Activated T-helper 9 cell treated with anti-CD3 and anti-CD28 coated beads, Interleukin-2, amount 50 U/mL, for 16 hours (primary cell): ENCODE measurements at places on chromosomes 16 and 17.
A peak's percentile ranks its signal among the peaks of the same experiment; 100 is the strongest.

DNA sequence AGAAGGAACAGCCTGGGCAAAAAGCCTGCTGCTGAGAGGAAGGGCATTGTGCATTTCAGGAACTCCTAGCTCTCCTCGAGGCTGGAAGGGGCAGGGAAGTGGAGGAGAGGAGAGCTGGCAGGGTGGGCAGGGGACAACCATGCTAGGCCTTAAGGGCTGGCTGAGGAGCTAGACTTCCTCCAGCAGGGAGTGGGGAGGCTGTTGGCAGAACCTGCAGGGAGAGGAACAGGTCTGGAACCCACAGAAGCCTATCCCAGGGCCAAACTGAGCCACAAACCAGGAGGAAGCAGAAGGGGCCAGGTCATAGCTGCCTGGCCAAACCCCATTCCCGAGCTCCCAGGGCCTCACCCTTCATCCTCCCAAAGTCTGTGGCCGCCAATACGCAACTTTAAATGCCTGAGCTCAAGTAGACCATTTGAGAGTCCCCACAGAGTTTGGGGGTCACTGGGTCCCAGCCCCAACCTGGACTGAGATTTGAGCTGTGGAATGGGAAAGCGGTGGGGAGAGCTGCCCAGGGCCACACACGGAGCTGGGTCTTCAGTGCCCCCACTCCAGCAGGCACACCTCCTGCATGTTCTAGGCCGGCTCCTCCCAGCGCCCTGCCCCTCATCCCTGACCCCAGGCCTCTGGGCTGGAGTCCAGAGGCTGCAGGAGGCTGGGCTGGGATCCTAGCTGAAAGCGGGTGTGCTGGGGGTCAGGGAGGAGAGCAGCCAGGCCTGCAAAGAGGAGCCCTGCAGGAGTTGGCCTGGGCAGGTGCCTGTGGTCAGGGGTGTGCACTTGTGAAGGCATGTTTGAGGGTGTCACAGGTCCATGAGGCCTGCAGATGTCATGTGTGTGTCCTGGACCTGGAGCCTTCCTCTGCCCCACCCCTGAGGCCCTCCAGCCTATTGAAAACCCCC, 4.5 kb downstream of the CDH5 start:
- DNase-seq: no peak

GRCh38 chr16:29963021-29963743, 1.3 kb downstream of the TMEM219 start:
- DNase-seq: no peak

DNA sequence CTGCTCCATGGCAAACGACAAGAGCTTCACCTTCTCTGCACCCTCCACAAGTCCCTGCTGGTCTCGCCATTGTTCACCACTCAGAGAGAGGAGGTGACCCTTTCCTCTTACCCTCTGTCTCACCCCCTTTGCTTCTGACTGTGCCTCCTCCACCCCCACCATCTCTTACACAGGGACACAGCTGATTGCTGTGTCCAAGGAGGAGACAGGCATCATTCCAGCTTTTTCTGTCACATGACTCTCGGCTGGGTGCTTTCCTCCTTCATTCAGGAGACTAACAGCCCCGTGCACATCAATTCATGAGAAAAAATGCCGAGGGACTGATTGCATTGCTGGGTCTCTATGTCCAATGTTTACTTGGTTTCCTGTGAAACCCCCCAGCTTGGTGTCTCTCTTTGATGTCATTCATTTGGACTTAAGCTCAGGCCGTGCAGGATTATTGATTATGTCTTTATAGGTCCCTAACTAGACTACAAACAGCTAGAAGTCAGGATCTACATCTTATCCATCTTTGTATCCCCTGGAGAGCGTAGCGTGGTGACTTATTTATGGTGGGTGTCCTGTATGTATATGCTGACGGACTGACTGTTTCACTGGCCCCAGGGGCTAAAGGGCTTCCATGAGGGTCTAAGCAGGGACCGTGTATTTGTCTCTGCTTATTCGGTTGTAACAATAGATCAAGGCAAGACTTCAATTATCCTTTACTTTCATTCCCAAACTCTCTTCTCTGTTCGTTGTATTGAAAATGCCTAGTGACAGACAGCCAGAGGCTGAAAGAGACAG, 82.2 kb upstream of the CDH13 start:
- DNase-seq: no peak

DNA sequence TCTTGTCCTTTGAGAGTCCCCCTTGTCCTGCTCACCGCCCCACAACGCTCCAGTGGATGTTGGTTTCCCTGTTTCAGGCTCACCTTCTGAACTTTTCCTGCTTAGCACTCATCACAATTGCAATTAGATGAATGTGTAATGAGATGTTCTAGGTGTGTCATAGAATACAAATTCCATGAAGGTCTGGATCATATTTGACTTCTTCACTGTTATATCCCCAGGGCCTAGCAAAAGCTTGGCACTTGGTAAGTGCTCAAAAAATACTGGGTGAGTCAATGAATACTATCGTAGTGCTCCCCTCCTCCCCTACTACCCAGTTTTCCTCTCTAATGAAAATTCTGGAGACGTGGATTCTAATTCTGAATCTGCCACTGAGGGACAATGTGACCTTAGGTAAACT, 33.1 kb downstream of the DNAH3 start:
- no peak for DNase-seq

DNA sequence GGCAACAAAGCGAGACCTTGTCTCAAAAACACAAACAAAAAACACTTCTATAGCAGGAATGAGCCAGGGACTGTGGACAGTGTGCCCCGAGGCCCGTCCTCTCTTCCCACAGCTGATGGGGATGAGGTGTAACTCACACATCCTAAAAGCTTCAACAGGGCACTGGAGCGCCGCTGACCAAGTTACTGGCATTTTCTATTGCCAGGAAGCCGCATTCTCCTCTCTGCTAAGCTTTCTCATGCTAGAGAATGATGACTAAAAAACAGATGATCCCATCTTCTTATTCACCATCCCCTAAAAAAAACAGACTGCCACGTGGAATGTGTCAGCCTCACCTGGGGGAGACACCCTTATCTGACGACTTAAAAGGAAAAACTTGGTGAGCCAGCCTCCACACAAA, 16.3 kb downstream of the CARHSP1 start:
- DNase-seq: no peak

- DNase-seq: no peak
Measured at GRCh38 chr16:79537584-79537983, 63.0 kb downstream of the MAF start.

DNA sequence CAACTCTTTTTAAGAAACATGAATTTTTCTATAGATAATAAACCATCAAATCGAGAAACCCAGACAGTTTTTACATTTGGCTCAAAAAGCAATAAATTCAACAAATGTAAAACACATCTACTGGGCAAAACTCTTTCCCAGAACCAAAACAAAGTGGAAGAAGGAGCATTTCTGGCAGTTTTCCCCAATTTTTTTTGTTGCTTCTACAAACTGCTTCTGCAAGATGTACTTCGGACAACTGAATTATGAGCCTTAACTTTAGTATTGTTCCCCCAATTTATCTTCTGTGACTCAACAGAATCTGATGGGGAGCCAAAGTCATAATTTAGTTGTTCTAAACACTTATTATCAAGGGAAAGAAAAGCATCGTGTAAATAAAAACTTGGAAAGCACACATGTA, 1047.2 kb downstream of the CDH11 start:
- DNase-seq: no peak

DNA sequence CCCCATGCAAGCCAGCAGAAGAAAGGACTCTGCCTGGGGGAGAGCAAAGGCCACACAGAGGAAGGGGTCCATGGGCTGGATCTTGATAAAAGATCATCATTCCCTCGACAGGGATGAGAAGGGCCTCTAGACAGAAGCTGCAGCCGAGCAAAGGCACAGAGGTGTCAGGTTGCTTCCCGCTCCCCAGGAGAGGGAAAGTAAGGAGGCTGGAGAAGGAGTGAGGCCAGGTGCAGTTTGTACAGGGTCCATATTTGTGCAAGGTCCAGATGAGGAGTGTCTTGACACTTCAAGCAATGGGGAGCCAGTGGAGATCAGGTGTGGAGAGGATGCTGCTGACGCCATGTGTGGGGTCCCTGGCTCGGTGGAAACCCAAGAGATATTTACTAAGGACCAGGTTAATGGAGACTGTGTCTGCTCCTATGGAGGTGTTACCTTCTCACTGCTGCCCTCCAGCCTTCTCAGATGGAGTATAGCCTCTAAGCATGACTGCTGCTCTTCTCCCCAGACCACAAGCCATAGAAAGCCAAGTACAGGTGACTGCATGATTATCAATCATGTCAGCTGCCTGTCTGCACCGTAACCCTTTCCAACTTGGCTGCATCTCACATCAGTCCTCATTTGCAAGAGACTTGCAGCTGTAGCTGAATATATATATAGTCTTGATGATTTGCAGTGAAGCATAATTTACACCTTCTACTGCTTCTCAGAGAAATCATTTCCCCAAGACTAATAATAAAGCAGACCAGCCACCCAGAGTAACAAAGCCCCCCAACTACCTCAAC, 21.1 kb downstream of the GAS7 start:
- no peak for DNase-seq

GRCh38 chr16:71846431-71846830, 655 bp downstream of the ATXN1L start:
- no peak for DNase-seq

DNA sequence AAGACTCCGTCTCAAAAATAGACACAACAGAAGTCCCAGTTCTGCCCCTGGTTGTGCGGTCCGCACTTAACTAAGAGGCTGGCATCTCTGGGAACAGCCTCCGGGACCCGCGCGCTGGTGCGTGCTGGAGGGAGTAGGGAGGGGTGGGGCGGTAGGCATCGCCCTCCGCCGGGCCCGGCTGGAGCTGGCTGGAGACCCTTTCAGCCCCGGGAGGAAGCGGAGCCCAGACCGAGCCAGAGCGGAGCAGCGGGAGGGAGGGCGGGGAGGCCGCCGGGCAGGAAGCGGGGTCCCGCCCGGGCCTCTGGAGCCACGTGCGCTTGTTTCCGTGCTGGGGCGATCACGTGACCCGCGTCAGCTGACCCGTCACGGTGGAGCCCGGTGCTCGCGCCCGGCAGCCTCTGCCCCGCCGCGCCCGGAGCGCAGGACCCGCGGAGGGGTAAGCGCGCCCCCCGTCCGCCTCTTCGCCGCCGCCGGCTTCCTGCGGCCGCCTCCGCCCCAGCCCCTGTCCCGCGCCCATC, at the start of gene WDR81:
Gene WDR81, plus strand, starts transcription at position 354 of the 518 bp plus-strand sequence. CDS start 256 bp downstream, outside the sequence.
- peak; percentile 83 for DNase-seq

- DNase-seq: no peak
Measured at GRCh38 chr16:3674513-3675295, 20.2 kb downstream of the DNASE1 start.

- DNase-seq: no peak
Measured at GRCh38 chr16:56286809-56287208, 95.5 kb downstream of the GNAO1 start.

DNA sequence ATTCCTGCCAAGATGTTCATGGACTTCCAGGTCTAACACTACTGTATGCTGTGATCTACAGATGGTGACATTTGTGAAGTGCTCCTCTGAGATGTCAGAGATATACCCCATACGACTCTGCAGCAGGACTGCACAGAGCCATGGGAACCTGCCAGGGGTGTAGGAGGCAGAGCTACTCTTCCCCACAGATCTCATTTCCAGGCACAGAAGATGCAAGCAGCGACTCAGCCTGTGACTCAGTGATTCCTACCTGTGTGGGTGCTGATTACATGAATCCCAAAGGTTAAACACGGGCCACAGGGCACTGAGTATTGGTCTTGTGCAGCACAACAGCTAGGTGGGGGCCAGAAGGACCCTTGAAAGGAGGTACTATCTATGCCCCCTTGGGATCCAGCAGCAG, 137.0 kb upstream of the SOX9 start:
- DNase-seq: no peak

- no peak for DNase-seq
Measured at GRCh38 chr16:31344712-31345111, 10.3 kb upstream of the ITGAX start.

DNA sequence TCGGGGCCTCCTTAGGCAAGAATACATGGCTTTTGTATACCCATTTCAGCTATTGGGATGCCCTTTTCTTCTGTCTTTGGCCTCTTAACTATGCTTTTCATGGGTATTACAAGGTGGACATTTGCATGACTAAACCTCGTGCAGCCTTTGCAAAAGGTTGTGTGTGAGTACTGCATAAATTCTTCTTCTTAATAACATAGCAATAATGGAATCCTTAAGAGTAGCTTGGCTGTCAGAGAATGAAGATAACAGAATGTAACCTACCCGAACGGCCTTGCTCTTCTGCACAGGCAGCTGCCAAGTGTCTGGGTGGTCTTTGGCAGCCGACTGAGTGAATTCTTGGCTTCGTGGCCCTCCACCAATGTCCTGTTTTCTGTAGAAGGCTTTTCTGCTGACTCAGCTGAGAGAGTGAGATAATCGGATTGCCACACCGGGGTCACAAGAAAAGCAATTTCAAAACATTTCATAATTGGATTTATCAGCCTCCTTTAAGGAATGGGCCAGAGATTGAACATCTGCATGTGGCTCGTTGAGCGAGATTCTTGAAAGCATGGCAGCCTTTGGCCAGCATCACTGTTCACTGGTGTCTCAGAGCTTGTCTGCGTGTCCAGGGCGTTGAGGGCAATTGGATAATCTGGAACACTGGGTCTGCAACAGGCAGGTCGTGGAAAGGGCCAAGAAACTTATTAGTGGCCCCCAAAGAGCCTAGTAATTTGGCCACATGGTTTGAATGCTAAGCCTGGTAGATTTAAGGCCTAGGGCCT, 13.4 kb downstream of the IRF8 start:
- DNase-seq: no peak

GRCh38 chr16:79697562-79698112, 97.1 kb upstream of the MAF start:
- no peak for DNase-seq

DNA sequence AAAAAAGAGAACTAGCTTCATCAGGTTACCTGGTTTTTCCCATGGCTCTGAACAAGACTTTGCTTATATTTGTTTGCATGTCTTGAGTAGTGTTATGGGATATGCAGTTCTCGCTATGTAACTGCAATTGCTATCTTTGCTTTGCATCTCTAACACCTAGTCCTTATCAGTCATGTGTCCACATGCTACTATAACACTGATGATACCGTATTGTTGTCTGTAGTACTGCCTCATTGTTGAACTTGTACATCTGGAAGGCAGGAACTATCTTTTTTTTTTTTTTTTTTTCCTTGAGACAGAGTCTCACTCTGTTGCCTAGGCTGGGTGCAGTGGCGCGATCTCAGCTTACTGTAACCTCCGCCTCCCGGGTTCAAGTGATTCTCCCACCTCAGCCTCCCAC, 2.5 kb downstream of the PSME3 start:
- no peak for DNase-seq

- DNase-seq: no peak
Measured at GRCh38 chr17:6070913-6071511, 833 bp downstream of the WSCD1 start.

- DNase-seq: no peak
Measured at GRCh38 chr16:88438084-88438870, 14.8 kb upstream of the ZFPM1 start.

DNA sequence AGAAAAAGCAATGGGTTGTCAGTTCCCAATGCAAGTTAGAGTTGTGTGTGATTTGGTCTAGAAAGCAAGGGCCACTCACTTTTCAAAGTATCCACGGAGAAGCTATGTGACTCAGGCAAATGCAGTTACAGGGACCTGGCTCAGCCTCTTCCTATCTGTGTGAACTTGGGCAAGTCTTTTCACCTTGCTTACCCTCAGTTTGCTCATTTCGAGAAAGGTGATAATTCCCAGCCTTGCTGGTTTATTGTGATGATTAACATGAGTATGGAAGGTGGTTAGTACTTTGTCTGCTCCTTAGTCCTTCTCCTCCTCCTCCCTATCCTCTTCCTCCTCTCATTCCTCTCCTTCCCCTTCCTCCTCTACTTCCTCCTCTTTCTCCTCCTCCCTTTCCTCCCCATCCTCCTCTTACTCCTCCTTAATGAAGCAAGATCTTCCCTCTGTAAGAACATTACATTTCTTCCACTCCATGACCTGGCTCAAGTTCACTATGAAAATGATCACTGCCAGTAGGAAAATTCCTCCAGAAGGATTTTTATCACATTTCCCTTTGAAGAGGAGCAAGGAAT, 204.0 kb downstream of the GRIN2A start:
- DNase-seq: no peak
